ENCODE measurements at places on chromosomes 12 and 14.

DNA sequence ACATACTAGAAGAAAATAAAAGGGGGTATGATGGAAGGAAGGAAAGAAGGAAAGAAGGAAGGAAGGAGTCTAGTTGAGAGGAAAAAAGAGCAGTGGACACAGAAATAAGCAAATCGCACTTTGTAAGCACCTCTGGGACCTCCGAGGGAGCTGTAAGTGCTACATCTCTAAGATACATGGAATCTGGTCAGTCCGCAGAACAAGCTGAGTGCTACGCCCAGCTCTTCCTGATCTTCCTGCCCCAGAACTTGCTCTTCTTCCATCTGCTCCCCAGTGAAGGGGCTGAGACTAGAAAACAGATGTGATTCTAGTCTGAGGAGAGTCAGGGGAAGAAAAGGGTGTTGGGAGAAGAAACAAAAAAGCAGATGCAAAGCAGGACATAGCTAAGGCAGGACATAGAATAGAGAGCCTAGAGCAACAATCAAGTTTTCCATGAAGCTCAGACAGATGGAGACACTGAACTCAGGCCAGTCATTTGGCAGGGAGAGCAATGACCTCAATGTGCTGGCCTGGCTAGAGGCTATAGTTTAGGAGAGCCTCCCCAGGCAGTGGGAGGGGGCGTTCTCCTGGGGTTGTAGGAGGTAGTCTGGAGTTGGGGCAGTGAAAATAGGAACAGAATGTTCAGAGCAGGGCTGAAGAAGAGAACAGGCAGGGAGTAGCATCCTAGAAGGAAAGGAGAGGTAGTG is 1.7 kb upstream of the MFAP5 start:
- DNase-seq: no peak

GRCh38 chr14:62847168-62847567 is 198.1 kb downstream of the KCNH5 start:
- no peak for DNase-seq

GRCh38 chr12:93733358-93733757 is 56.2 kb downstream of the CRADD start:
- DNase-seq: no peak

- peak; percentile 17 for DNase-seq
Observed at GRCh38 chr12:79547735-79548609, 142.8 kb downstream of the PAWR start.

DNA sequence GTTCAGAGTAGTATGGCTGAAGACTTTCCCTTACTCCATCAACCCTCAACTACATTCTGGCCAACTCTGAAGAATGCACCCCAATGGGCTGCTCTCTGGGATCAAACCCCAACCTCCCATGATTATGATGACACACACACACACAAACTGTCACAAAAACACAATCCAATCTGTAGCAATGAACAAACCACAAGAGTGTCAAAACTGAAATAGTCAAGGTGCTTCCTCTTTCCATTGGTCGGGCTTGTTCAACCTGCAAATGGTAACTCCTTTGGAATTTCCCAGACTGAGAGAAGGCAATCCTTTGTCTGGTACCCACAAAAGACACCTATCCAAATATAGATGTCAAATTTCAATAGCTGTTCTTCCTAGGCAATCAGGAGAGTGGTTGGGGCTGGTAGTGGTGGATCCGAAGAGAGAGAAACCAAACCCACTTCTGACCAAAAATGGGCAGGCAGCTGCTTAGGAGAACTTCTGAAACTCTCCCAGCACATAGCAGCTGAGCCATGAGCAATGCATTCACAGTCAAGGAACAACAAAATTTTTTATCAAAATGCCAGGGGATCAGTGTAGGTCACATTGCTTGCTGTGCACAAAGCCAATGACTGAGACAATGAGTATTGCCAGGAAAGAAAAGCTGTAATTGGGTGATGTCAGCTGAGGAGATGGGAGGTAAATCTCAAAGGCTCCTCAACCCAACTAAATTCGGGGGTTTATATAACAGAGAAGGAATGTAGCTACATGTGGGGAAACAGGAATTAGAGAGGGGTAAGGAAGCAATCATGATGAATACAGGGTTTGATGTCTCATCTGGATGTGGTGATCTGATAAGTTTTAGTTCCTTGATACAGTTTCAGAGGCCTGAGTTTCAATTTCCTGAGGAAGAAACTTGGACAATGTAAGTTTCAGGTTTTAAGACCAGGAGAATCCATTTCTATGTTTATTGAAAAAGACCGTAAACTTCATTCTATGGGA is 191.4 kb downstream of the KITLG start:
- DNase-seq: no peak

DNA sequence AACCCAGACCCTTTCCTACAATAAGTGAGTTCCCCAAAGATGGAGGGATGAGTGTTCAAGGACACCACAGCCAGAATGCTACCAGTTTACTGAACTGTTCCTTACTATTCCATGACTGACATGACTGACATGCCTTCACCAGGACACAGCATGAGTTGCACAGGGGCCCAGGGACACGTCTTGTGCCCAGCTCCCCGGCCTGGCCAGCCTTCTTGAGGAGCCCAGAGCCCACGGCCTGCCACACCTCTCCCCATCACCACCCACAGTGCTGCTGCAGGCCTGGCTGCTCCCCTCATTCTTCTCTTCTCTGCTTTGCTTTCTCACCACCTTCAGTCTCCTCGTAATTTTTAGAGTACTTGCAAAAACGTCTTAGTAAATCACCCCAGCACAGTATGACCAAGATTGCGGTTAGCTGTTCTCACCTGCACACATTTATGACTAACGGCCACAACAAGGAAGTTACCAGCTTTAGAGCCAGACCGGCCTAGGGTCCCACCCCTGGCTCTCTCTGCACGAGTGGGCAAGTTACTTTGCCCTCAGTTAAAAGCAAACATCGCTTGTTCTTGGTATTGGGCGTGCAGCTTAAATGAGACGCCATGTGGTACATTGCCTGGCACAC is 18.5 kb downstream of the PPP2R5E start:
- no peak for DNase-seq

- DNase-seq: no peak
Observed at GRCh38 chr14:55127460-55127951, 1.5 kb upstream of the LGALS3 start.

DNA sequence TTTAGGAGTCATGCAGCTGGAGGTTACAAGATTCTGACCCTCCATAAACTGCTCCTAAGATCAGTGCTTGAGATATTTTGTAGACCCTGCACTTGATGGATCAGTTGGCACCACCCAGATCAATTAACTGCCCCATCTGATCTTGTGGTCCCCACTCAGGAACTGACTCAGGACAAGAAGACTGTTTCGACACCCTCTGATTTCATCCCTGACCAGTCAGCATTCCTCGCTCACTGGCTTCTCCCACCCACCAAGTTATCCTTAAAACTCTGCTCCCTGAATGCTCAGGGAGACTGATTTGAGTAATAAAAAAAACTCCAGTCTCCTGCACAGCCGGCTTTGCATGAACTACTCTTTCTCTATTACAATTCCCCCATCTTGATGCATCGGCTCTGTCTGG is 360.2 kb downstream of the GALC start:
- DNase-seq: no peak

Data from K562 (cell line).